Heart left ventricle (tissue), 16 donors: ENCODE measurements at places on chromosomes 2 and 18.

DNA sequence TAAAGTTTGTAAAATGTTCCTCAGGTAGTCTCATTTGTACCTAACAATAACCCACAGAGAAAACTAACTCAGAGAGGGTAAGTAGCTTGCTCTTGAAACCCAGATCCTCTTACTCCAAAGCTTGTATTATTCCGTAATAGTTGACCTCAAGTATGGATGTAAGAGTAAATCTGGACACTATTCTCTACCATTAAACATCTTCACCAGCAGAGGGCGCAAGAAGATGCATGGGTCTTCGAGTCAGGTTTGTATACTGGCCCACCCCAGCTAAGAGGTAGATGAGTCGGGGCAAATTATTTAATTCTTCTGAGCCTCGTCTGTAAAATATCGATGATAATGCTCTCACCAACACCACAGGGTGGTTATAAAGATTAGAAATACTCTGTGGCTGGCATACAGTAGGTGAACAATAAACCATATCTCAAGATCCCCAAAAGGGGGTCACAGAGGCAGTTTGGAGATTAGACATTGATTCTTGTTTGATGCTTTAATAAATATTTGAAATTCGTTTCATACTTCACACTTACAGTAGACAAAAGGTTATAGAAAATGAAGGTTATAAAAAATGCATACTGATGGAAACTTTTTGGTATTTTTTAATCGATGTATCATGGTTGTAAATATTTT is 3.5 kb upstream of the CABLES1 start:
- no peak overlapping the region for H3K27ac ChIP-seq
- H3K4me3 ChIP-seq, result no peak overlapping the region
- H3K4me1 ChIP-seq, result no peaks in the 10 kb centered on the region
- DNase-seq, result peak; percentile 57

GRCh38 chr18:9025091-9025838 is 77.2 kb upstream of the NDUFV2 start:
- no peaks in the 10 kb centered on the region for H3K27me3 ChIP-seq
- no peak overlapping the region for H3K27ac ChIP-seq

GRCh38 chr18:59779979-59780378 is 82.8 kb upstream of the CCBE1 start:
- H3K27ac ChIP-seq, result no peak overlapping the region
- DNase-seq, result no peak
- H3K4me3 ChIP-seq, result no peak overlapping the region
- no peaks in the 10 kb centered on the region for H3K27me3 ChIP-seq

GRCh38 chr2:101688261-101688660 is 9.2 kb upstream of the MAP4K4 start:
- no peak overlapping the region for H3K4me3 ChIP-seq
- H3K36me3 ChIP-seq, result no peaks in the 10 kb centered on the region
- no peaks in the 10 kb centered on the region for H3K27me3 ChIP-seq
- H3K27ac ChIP-seq, result no peak overlapping the region
- no peaks in the 10 kb centered on the region for H3K4me1 ChIP-seq

DNA sequence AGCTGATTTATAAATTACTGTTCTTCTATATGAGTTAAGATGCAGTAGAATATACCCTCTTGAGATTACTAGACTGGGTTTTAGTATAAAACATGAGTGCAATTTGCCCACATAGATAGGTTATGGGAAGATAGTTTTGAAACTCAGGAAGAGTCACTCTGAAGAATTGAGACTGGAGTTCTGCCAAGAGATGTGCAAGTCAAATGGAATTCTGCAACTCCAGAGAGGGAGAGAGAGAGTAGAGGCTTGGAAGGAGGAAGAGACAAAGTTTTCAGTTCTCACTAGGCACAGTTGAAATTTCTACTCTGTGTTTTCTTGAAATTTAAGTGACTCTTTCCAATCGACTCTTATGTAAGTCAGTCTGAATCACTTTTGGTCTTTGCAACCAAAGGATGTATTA is 878.8 kb downstream of the TSN start:
- DNase-seq, result no peak
- H3K27ac ChIP-seq, result no peak overlapping the region
- no peaks in the 10 kb centered on the region for H3K27me3 ChIP-seq
- H3K4me3 ChIP-seq, result no peak overlapping the region
- H3K36me3 ChIP-seq, result no peaks in the 10 kb centered on the region

DNA sequence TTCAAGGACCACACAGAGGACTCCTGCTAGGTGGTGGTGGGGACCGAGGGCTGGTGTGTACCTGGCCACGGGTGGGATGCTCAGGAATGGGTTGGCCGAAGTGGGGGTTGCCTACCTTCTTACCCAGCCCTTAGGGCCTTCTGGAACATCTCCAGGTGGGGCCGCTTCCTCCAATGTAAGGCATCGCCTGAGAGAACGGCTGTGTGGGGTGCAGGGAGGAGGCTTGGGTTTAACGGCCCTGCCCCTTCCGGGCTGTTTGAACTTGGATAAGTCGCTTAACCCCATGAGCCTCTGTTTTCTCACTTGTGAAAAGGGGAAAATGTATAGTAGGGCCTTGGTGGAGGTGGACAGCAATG is 35.0 kb downstream of the EMILIN2 start:
- peak overlapping the region; percentile 58 for H3K27ac ChIP-seq
- H3K4me3 ChIP-seq, result no peak overlapping the region
- H3K4me1 ChIP-seq, result peaks cover 12% of the 10 kb centered on the region
- DNase-seq, result no peak
- H3K27me3 ChIP-seq, result no peaks in the 10 kb centered on the region

GRCh38 chr2:209253544-209253943 is 170.3 kb upstream of the MAP2 start:
- no peaks in the 10 kb centered on the region for H3K4me1 ChIP-seq
- H3K36me3 ChIP-seq, result no peaks in the 10 kb centered on the region
- no peak overlapping the region for H3K27ac ChIP-seq

DNA sequence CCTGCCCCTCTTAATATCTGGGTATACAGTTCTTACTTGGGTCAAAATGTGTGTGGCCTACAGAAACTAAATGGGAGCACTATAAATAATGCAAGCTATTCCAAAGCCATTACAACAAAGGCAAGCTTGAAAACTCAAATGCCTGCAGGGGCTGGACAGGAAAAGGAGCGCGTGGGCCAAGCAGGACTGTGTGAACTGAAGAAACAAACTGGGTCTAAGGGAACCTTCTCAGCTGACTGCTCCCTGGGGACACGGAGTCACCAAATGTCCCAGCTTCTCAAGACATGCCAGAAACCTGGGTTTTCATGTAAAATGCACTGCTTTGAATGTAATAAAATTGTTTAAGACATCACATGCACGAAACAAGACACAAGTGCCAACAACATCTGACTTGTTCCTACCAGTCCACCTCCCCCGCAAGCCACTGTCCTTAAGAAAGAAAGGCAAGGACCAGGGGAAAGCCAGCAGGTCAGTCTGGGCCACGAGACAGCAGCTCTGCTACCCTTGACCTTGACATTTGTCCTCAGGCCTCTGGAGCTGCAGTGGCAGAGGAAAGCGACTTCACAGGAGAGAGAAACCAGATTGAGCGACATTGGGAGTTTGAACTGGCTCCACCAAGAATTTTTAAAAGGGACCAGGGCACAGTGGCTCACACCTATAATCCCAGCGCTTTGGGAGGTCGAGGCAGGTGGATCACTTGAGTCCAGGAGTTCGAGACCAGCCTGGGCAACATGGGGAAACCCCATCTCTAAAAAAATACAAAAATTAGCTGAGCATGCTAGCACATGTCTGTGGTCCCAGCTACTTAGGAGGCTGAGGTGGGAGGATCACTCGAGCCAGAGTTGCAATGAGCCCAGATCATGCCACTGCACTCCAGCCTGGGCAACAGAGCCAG is 89.7 kb upstream of the SH3BP4 start:
- peaks cover 2% of the 10 kb centered on the region for H3K4me1 ChIP-seq
- peak; percentile 79 for DNase-seq
- no peaks in the 10 kb centered on the region for H3K27me3 ChIP-seq
- no peak overlapping the region for H3K4me3 ChIP-seq

DNA sequence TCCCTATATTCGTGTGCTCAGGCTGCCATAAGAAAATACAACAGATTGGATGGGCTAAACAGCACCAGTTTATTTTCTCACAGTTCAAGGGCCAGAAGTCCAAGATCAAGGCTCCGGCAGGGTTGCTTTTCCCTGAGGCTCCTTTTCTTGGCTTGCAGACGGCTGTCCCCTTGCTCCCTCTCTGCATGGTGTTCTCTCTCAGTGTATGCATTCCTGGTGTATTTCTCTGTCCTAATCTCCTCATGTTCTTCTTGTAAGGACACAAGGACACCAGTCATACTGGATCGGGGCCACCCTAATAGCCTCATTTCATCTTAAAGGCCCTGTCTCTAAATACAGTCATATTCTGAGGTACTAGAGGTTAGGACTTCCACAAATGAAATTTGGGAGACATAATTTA is 62.6 kb upstream of the SLC16A14 start:
- no peaks in the 10 kb centered on the region for H3K27me3 ChIP-seq
- no peak for DNase-seq
- H3K36me3 ChIP-seq, result no peaks in the 10 kb centered on the region
- peaks cover 7% of the 10 kb centered on the region for H3K4me1 ChIP-seq

DNA sequence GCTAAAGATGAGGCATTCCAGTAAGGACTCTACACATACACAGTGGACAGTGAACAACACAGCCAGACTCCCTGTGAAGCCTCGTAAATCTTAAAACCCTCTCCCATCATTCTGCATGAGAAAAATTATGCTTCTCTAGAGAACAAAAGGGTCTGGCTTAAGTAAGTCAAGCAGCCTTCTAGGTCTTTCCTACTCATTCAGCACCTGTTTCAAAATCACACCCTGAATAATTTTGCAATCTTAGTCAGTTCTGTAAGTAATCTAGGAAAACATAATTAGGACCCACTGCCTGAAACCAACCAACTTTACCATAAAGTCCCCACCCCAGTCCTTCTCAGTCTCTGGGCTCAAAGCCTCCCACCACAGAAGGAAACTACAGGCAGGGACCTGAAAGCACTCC is 19.7 kb downstream of the IAH1 start:
- H3K36me3 ChIP-seq, result peaks cover 97% of the 10 kb centered on the region
- no peak for DNase-seq
- no peaks in the 10 kb centered on the region for H3K4me1 ChIP-seq
- no peaks in the 10 kb centered on the region for H3K27me3 ChIP-seq
- H3K27ac ChIP-seq, result no peak overlapping the region

GRCh38 chr2:72533765-72534164 is 292.1 kb downstream of the EXOC6B start:
- H3K4me1 ChIP-seq, result no peaks in the 10 kb centered on the region
- H3K27me3 ChIP-seq, result no peaks in the 10 kb centered on the region
- H3K4me3 ChIP-seq, result no peak overlapping the region
- H3K36me3 ChIP-seq, result no peaks in the 10 kb centered on the region
- H3K27ac ChIP-seq, result no peak overlapping the region

GRCh38 chr18:22846088-22846683 is 86.9 kb upstream of the RBBP8 start:
- H3K36me3 ChIP-seq, result no peaks in the 10 kb centered on the region
- no peaks in the 10 kb centered on the region for H3K27me3 ChIP-seq
- no peak overlapping the region for H3K27ac ChIP-seq

DNA sequence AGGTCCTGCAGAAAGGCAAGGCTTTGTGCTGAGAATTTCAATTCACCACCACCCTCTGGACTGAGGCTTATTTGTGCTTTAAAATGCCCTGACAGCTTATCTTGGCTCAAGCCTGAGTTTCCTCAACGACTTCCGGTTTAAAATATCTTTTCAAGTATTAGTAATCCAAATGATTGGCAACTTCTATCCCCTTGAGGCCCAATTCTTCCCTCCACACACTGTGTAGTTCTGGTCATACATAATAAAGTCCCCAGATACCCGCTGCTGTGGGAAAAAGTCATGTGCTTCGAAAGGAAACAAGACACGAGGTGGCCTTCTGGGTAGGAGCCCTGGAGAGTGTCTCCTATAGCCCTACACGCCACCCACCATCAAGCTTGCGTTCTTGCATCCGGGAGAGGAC is 393.4 kb downstream of the ALK start:
- no peaks in the 10 kb centered on the region for H3K27me3 ChIP-seq
- no peak for DNase-seq
- no peak overlapping the region for H3K27ac ChIP-seq
- no peak overlapping the region for H3K4me3 ChIP-seq
- peaks cover 10% of the 10 kb centered on the region for H3K4me1 ChIP-seq
- no peaks in the 10 kb centered on the region for H3K36me3 ChIP-seq

- H3K4me3 ChIP-seq, result no peak overlapping the region
- no peak overlapping the region for H3K27ac ChIP-seq
- H3K36me3 ChIP-seq, result no peaks in the 10 kb centered on the region
- peaks cover 9% of the 10 kb centered on the region for H3K4me1 ChIP-seq
Observed at GRCh38 chr18:38456253-38456652, 890.7 kb upstream of the CELF4 start.

- H3K27ac ChIP-seq, result no peak overlapping the region
- H3K4me3 ChIP-seq, result no peak overlapping the region
- no peaks in the 10 kb centered on the region for H3K27me3 ChIP-seq
- peaks cover 8% of the 10 kb centered on the region for H3K4me1 ChIP-seq
- H3K36me3 ChIP-seq, result no peaks in the 10 kb centered on the region
Observed at GRCh38 chr18:26746826-26747475, 118.6 kb downstream of the AQP4 start.

- peaks cover 11% of the 10 kb centered on the region for H3K4me1 ChIP-seq
- H3K27ac ChIP-seq, result no peak overlapping the region
- DNase-seq, result no peak
- no peaks in the 10 kb centered on the region for H3K36me3 ChIP-seq
Observed at GRCh38 chr18:76827205-76828200, 5.1 kb downstream of the ZNF236 start.

DNA sequence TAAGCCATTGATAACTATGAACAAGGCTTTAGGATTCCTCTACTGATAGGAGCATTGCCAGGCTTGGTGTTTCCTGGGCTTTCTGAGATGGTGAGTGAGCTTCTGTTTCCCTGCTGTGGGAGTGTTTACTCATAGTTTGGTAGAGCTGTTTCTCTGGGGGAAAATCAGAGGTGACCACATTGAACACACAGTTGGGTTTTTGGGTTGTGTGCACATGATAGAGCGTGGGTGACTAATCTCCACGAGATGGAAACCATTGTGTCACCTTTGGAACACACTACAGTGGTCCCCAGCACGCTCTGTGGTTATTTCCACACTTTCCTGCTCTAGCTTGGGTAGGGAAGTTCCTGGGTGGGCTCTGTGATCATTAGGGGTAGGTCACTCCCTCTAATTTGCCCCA is 5.4 kb downstream of the IL1R1 start:
- no peaks in the 10 kb centered on the region for H3K4me1 ChIP-seq
- no peak for DNase-seq
- peaks cover 21% of the 10 kb centered on the region for H3K36me3 ChIP-seq
- no peak overlapping the region for H3K4me3 ChIP-seq

- H3K36me3 ChIP-seq, result no peaks in the 10 kb centered on the region
- no peak overlapping the region for H3K27ac ChIP-seq
- H3K27me3 ChIP-seq, result no peaks in the 10 kb centered on the region
- H3K4me1 ChIP-seq, result no peaks in the 10 kb centered on the region
- no peak for DNase-seq
- H3K4me3 ChIP-seq, result no peak overlapping the region
Observed at GRCh38 chr18:11960743-11961380, 20.4 kb upstream of the IMPA2 start.

GRCh38 chr2:232866104-232866503 is 4.0 kb upstream of the SNORC start:
- H3K27me3 ChIP-seq, result no peaks in the 10 kb centered on the region
- H3K4me1 ChIP-seq, result no peaks in the 10 kb centered on the region
- H3K4me3 ChIP-seq, result no peak overlapping the region
- peaks cover 2% of the 10 kb centered on the region for H3K36me3 ChIP-seq
- H3K27ac ChIP-seq, result no peak overlapping the region

- no peak for DNase-seq
- no peak overlapping the region for H3K27ac ChIP-seq
- H3K4me3 ChIP-seq, result no peak overlapping the region
- no peaks in the 10 kb centered on the region for H3K4me1 ChIP-seq
- no peaks in the 10 kb centered on the region for H3K36me3 ChIP-seq
Observed at GRCh38 chr2:175490360-175490791, 308.9 kb upstream of the ATP5MC3 start.
